ENCODE measurements at places on chromosomes 2 and 18. TPM values are rescaled to one million over a fixed set of nuclear protein-coding genes. Genes with fewer than 3 reads are reported as not detected.

- no peak overlapping the region for H3K4me3 ChIP-seq
- H3K4me1 ChIP-seq, result peaks cover 12% of the 10 kb centered on the region
These were observed 108.6 kb downstream of the CERS6 start for GRCh38 chr2:168564641-168565040.

DNA sequence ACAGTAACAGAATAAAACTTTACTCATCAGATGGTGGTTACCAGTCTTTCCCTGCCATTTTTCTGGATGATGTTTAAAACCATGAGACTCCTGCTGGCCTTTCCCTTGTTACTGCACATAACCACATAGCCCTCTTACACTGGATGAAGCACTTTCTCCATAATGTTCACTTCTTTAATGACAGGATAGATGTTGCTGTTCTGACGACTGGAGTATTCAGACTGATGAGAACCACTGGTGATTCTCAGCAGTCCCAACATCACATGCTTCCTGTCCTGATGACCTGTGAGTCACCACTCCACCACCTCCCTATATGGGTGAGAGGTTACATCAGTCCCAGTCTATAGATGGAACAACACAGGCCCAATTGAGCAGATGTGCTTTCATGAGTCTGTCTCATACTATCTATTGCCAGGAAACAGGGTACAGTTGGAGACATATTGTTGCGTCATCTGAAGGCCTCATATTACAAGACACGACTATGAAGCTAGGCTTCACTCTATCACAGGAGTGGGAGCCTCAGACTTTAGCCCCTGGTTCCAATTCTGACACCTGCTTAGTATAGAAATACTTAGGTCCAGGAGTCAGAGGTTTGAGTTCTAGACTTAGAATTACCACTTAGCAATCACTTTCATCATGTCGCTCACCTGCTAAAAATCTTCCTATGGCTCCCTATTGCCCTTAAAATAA lies 145.7 kb upstream of the KLF7 start:
- no peak for DNase-seq
- peak overlapping the region; percentile 68 for H3K27ac ChIP-seq
- H3K27me3 ChIP-seq, result no peaks in the 10 kb centered on the region
- no peak overlapping the region for H3K4me3 ChIP-seq
- peaks cover 55% of the 10 kb centered on the region for H3K4me1 ChIP-seq

DNA sequence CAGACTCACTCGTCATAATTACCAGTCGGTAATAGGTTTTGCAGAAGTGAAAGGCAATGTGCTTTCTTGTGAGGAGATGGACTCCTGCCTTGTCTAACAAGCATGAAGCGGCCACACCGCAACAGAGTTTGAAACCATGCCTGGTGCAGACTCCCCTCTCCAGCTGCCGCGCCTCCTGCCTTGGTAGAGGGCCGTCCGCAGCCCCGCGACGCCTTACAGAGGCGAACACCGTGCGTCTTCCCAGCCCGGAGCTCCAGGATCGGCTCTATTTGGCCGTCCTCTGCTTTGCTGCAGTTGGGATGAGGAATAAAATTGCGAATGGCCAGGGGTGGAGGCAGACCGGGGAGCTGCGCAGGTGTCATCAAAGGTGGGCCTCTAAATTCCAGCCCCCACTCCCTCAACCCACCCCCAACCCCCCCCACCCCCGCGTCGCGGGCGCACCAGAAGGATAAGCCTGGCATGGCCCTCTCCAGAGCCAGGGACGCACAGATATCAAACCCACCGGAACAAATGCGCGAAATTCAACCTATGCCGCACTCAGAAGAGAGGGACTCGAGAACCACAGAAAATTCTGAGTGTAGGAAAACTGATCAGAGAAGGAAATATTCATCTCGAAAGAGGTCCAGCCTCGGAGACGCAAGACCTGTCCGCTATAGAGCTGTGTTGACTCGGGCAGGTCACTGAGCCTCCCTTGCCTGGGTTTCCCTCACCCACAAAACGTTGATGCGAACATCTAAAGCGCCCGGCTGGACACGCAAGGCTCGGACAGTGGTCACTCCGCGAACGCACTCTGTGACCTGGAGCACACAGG lies 1.1 kb downstream of the TRABD2A start:
- H3K4me1 ChIP-seq, result peaks cover 62% of the 10 kb centered on the region
- peak overlapping the region; percentile 97 for H3K4me3 ChIP-seq
- H3K36me3 ChIP-seq, result peaks cover 43% of the 10 kb centered on the region
- H3K27me3 ChIP-seq, result no peaks in the 10 kb centered on the region
- no peak for DNase-seq

DNA sequence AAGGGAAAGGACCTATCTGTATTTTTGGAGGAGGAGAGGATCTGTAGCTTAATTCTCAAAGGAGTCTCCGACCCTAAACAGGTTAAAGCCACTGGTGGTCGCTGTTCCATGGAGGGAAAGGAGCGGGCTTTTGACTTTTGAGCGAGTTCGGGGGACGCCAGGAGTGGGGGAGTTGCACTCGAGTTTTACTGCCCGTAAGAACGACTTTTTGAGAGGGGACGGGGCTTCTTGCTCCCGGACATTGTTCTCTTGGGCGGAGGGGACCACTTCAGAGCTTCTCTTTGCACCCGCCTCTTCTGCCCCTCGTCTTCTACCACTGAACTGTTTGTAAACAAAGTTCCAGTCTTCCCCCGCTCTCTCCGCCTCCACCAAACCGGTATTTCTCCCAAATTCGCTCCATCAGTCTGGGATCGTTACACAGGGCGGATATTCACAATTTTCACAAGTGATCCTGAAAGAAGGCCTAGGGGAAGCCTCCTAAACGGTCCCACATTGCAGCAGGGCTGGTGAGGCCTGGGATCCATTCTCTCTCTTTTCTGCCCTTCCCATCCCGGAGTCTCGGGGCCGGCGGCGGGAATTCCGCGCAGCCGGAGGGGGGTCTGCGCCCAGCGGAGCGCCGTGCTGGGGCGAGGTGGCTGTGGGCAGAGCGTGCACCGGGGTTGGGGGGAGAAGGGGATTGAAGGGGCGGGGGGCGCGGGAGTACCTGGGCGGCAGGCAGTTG lies 6.6 kb downstream of the DLX2 start:
- H3K36me3 ChIP-seq, result peaks cover 7% of the 10 kb centered on the region
- H3K4me1 ChIP-seq, result peaks cover 26% of the 10 kb centered on the region
- no peak overlapping the region for H3K4me3 ChIP-seq
- H3K27me3 ChIP-seq, result peaks cover 69% of the 10 kb centered on the region

DNA sequence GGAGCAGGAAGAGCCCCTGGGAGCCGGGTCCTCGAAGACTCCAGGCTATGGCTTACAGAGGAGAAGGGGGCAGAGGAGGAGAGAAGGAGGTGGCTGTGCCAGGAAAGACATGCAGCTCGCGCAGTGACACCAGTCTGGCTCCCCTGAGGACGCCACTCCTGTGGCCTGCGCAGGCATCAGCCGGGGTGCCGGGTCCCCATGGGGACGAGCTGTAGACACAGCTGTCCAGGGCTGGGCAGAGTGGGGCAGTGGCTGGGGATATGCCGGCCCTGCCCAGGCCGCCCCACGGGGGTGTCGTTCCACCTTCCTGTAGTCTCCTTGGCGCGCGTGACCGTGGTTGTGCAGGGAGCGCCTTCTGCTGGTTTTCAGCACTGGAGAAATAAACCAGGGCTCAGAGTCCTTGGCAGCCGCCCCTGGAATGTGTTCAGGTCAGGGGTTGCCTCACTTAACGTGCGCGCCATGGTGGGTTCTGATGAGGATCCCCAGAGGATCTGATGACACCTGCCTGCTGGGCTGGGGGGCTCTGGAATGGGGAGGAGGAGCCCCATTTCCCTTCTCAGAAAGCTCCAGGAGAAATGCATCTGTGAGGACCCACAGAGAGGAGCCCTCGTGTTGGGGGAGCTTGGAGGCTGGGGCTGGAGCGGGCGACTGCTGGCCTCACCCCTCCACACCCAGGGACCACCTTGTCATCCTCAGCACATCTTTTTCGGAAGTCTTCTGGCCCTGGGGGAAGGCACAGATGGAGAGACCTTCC lies 26.7 kb downstream of the RAMP1 start:
- H3K27me3 ChIP-seq, result no peaks in the 10 kb centered on the region
- no peak overlapping the region for H3K4me3 ChIP-seq
- H3K27ac ChIP-seq, result no peak overlapping the region
- no peaks in the 10 kb centered on the region for H3K36me3 ChIP-seq
- H3K4me1 ChIP-seq, result peaks cover 9% of the 10 kb centered on the region

- DNase-seq, result no peak
- H3K27ac ChIP-seq, result no peak overlapping the region
- H3K36me3 ChIP-seq, result peaks cover 26% of the 10 kb centered on the region
- H3K4me1 ChIP-seq, result peaks cover 56% of the 10 kb centered on the region
- no peaks in the 10 kb centered on the region for H3K27me3 ChIP-seq
- no peak overlapping the region for H3K4me3 ChIP-seq
These were observed 4.9 kb downstream of the MAP3K2 start for GRCh38 chr2:127382831-127383230.

- H3K27ac ChIP-seq, result no peak overlapping the region
- no peak for DNase-seq
- no peak overlapping the region for H3K4me3 ChIP-seq
- no peaks in the 10 kb centered on the region for H3K36me3 ChIP-seq
- H3K27me3 ChIP-seq, result no peaks in the 10 kb centered on the region
These were observed 491.8 kb downstream of the XIRP2 start for GRCh38 chr2:167380094-167380493.

DNA sequence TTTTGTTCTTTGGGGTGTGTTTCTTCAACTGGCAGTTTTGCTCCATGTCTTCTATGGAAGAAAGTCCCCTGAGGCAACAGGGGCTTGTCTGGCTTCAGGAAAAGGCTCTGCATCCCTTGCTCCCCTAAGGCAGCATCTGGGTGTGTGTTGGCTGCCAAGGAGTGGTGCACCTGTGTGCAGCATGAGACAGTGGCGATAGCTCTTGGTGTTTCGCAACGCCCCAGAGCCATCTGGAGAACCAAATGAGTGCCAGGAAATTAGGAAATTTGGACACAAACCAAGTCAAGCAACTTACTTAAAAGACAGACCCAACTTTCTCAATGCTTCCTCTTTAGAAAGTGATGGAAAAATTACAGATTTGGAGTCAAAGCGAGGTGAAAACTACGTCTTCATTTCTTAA lies 1044.4 kb upstream of the CNTNAP5 start:
- H3K4me1 ChIP-seq, result no peaks in the 10 kb centered on the region
- no peak for DNase-seq
- no peak overlapping the region for H3K27ac ChIP-seq
- no peaks in the 10 kb centered on the region for H3K27me3 ChIP-seq
- no peaks in the 10 kb centered on the region for H3K36me3 ChIP-seq
- no peak overlapping the region for H3K4me3 ChIP-seq

DNA sequence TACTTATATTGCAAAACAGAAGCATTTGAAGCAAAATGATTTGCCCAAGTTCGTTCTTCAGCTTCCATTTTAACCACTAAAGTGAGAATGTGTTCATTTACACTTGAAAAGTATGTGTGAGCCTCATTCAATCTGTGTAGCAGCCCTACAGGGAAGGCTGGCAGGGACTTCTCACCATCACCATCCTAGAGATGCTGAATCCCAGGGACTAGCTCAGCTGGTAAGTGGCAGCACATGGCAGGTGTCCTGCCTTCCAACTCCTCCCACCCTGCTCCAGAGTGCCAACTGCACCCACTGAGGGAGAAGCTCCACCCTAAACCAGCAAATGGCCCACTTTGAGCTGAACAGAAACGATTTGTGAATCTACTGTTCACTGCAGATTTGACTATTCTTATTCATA lies 91.5 kb downstream of the EN1 start:
- no peaks in the 10 kb centered on the region for H3K36me3 ChIP-seq
- H3K27ac ChIP-seq, result no peak overlapping the region
- H3K4me3 ChIP-seq, result no peak overlapping the region
- no peaks in the 10 kb centered on the region for H3K4me1 ChIP-seq

GRCh38 chr2:21314322-21314835 lies 190.6 kb downstream of the TDRD15 start:
- no peak overlapping the region for H3K27ac ChIP-seq
- no peaks in the 10 kb centered on the region for H3K27me3 ChIP-seq
- H3K36me3 ChIP-seq, result no peaks in the 10 kb centered on the region
- H3K4me1 ChIP-seq, result no peaks in the 10 kb centered on the region
- no peak overlapping the region for H3K4me3 ChIP-seq

DNA sequence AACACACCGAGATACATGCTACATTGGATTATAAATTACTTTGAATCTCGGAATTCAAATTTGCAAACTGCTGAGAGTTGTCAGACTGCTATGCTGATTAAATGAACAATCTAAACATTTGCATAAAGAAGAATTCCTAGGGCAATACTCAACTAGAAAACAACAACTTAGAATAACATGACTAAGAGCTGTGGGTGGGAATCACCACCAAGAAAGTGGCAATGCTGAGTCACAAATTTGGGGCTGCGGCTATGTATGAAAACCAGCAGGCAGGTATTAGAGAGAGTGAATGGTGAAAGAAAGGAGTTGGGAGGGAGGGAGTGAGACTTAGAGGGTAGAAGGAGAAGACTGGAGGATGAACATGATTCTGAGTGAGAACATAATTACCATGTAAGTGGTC lies 559.5 kb downstream of the PIK3C3 start:
- DNase-seq, result no peak
- H3K36me3 ChIP-seq, result no peaks in the 10 kb centered on the region
- H3K27me3 ChIP-seq, result no peaks in the 10 kb centered on the region
- H3K4me3 ChIP-seq, result no peak overlapping the region
- H3K27ac ChIP-seq, result no peak overlapping the region

DNA sequence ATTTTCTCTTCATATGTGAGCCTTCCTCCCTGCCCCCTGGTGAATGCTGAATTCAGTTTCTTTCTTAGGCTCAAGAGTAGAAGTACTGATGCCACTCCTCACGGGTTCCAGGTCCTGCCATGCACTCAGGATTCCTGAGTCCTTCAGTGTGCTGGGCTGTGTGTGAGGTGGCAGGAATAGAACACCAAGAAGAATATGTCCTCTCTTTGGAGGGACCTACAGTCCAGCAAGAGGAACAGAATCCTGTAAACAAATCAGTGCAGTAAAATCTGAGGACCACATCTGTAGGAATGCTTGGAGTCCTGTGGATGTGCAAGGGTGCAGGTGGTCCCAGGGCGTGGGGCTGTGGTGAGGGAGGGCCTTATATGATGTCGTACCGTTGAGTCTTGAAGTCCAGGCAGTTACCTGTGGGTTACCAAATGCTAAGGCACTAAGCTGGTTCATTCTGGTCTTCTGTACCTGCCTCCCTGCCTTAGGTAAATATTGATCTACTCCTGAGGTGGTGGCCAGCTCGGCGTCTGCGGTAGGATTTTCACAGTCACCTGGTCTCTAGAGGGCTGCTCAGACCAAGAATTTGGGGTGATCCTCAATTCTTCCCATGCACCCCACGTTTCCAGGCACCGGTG lies 5.5 kb downstream of the ASAP2 start:
- no peak overlapping the region for H3K4me3 ChIP-seq
- H3K27ac ChIP-seq, result no peak overlapping the region
- no peaks in the 10 kb centered on the region for H3K36me3 ChIP-seq
- peaks cover 40% of the 10 kb centered on the region for H3K27me3 ChIP-seq
- H3K4me1 ChIP-seq, result no peaks in the 10 kb centered on the region

GRCh38 chr2:197163712-197164140 lies 146.9 kb downstream of the ANKRD44 start:
- DNase-seq, result no peak
- H3K4me3 ChIP-seq, result no peak overlapping the region
- H3K27me3 ChIP-seq, result no peaks in the 10 kb centered on the region

GRCh38 chr2:138390316-138390945 lies 111.1 kb upstream of the SPOPL start:
- H3K4me3 ChIP-seq, result no peak overlapping the region
- H3K27ac ChIP-seq, result no peak overlapping the region
- no peaks in the 10 kb centered on the region for H3K4me1 ChIP-seq
- H3K27me3 ChIP-seq, result no peaks in the 10 kb centered on the region

GRCh38 chr2:138760676-138761075 lies 19.5 kb downstream of the NXPH2 start:
- no peak for DNase-seq
- H3K36me3 ChIP-seq, result no peaks in the 10 kb centered on the region
- H3K4me1 ChIP-seq, result no peaks in the 10 kb centered on the region

SGPP2 gene
- 10.6 TPM for total RNA-seq

ALPI gene
- total RNA-seq, result not detected

SPOPL gene
- 15.1 TPM for total RNA-seq

CREG2 gene
- not detected for total RNA-seq

NOSTRIN gene
- not detected for total RNA-seq

UBE2F gene
- total RNA-seq, result 146 TPM

Data from activated T-helper 2 cell treated with anti-CD3 and anti-CD28 coated beads, Interferon-gamma antibody, Interleukin-2, Interleukin-4, amounts not matched to agents 10 μg/mL and 5 μg/mL and 100 μg/mL, durations not matched to agents 14 hours and 24 hours and 36 hours (primary cell).